Activated T-cell treated with anti-CD3 and anti-CD28 coated beads, Interleukin-2, amount 50 U/mL, for 4 hours (primary cell): ENCODE measurements at places on chromosomes 7 and 10. TPM values are rescaled to one million over a fixed set of nuclear protein-coding genes. Genes with fewer than 3 reads are reported as not detected.

DNA sequence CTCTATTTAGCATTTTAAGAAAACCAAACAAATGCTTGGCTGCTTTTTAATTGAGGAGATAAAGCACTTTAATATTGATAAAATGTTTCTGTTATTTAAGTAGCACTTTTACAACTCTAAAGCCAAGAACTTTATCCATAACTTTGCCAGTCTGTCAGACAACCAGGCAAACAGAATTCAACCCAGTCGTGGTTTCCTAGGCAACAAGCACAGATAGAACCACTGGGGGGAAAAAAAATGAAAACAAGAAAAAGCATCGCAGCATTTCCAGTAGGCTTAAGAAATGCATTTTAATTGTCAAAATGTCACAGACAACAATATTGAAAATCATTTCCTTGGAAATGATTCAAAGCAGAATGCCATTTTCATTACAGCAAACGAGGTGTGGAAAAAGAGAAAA lies 323.4 kb downstream of the PARD3 start:
- DNase-seq: no peak

DNA sequence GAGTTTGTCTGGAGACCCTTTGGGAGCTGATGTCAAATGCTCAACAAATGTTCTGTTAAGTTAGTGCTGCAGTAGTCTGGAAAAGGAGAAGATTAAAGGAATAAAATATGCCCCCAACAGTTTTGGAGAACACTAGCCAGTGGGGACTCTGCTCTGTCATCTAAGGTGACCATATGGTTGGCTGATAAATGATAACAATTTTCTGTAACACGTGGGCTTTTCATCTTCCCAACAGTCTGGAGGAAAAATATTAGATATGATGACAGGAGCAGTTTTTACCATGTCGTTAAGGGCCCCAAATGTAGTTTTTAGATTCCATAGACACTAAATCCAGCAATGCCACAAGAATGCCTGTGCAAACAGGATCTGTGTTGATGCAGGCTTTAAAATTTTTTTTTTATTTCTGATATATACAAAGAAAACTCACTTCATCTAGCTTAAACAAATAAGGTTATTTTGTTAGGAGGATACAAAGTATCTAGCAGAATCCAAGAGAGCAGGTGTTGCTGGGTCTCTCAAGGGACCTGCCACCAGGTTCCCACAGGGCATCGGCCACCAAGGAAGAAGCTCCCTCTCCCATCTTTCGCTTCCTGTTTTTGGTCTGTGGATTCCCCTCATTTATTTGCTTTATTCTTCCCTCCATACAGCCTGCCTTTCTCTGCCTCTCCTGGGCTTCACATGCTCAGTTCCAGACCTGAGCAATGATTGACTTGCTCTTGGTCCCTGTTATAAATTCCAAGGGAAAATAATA lies 6.2 kb upstream of the CFAP58 start:
- DNase-seq: no peak

DNA sequence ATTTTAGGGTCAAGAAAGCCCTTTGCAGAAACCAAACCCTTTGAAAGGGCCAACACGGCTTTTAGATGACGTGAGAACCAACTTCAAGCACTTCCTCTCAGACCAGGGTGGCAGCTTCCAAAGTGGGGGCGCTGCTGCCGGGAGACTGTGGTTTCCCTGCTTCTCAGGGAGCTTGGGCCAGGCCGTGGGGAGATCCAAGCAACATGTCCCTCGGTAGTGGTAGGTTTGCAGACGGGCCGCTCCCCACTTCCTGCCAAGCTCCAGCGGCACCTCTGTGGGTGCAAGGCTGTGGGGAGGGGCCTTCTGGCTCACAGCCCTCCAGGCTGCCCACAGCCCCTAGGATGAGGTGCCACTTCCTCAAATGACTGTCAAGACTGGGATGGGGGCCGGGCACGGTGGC lies 132.4 kb downstream of the FAM53B start:
- no peak for DNase-seq

DNA sequence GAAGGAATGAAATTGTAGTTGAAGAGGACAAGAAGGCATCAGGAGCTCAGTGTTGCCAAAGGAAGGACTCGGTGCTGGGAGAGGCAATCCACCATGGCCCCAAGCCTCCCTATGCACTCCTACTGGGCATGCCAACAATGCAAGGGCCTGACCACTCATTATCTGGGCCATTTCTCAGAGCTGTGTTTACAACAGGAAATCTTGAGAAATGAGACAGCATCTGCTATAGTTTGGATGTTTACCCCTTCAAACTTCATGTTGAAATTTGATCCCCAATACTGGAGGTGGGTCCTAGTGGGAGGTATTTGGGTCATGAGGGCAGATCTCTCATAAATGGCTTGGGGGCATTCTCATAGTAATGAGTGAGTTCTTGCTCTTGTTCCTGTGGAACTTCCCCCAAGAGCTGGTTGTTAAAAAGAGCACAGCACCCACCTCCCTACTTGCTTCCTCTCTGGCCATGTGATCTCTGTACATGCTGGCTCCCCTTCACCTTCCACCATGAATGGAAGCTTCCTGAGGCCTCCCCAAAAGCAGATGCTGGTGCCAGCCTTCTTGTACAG lies 50.8 kb upstream of the AOAH start:
- no peak for DNase-seq

DNA sequence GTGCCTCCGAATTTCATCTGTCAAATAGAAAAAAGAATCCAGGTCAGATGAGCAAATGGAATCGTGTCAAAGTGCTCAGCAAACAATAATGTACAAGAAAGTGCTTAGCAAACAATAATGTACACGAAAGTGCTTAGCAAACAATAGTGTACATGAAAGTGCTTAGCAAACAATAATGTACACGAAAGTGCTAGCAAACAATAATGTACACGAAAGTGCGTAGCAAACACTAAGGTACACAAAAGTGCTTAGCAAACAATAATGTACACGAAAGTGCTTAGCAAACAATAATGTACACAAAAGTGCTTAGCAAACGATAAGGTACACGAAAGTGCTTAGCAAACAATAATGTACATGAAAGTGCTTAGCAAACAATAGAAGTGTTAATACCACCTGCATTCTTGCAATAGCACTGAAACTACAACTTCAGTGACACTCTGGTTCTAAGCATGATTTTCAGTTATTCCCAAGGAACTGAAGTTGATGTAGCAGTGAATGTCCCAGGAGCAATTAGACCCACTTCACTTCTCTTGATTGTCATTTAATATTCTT lies 33.4 kb upstream of the MYL10 start:
- DNase-seq: no peak

DNA sequence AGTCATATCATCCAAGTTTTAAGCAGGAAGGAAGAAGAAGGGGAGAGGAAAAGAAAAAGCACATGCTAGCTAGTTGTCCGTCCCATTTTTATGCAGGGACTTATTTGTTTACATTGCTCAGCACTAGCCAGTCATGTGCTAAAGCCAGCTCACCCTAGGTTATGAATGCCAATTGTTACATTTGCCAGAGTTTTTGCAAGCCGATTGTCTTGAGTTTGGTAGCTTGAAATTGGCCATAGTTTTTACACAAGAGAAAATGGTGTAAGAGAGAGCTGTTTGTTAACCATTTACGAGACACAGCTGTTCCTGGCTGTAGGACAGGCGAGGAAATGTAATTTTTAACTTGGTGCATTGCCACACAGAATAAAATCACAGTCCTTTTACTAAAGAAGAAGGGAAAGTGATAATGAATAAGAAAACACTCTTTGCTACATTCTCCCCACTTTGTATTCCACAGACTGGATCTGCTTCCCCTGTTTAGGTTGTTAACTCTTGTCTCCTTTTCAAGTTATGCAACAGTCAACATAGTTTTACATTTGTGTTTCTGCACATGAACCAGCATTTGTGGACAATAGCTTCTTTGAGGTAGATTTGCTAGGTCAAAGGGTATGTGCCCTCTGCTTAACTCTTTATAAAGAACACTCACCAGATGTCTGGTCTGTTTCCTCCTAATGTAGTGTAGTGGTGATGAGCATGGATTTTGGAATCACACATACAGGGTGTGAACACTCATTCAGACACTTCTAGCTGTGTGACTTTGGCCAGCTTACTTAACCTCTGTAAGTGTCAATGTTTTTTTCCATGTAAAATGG lies 357.2 kb downstream of the LRMDA start:
- no peak for DNase-seq

DNA sequence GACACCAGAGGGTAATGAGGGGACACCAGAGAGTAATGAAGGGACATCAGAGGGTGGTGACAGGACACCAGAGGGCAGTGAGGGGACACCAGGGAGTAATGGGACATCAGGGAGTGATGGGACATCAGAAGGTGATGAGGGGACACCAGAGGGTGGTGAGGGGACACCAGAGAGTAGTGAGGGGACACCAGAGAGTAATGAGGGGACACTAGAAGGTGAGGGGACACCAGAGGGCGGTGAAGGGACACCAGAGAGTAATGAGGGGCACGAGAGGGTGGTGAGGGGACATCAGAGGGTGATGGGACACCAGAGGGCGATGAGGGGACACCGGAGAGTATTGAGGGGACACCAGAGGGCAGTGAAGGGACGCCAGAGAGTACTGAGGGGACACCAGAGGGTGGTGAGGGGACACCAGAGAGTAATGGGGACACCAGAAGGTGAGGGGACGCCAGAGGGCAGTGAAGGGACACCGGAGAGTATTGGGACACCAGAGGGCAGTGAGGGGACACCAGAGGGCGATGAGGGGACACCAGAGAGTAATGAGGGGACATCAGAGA lies 10.6 kb downstream of the NACAD start:
- no peak for DNase-seq

DNA sequence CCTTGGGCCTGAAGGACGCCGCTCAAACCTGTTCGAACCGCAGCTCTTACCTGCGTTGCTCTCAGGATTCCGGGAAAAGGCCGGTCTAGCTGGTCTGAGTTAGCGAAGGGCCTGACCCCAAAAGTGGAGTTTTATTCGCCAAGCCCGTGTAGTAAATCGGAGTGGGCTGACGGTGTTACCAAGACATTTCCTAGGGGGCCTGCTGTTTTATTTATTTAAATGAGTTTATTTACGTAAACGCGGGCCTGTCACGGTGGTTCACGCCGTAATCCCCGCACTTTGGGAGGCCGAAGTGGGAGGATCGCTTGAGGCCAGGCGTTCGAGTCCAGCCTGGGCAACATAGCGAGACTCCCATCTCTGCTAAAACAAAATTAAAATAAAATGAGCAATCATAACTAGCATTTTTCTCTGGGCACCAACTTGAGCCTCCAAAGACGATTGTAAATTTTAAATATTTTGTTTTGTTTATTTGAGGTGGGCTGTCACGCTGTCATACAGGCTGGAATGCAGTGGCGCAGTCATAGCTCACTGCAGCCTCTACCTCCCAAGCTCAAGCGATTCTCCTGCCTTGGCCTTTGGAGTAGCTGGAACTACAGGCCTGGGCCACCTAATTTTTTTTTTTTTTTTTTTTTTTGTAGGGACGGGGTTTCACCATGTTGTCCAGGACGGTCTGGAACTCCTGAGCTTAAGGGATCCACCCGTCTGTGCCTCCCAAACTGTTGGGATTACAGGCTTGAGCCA lies 903 bp downstream of the ZNF655 start:
- no peak for DNase-seq

The NME8 gene
- not detected for total RNA-seq

DNA sequence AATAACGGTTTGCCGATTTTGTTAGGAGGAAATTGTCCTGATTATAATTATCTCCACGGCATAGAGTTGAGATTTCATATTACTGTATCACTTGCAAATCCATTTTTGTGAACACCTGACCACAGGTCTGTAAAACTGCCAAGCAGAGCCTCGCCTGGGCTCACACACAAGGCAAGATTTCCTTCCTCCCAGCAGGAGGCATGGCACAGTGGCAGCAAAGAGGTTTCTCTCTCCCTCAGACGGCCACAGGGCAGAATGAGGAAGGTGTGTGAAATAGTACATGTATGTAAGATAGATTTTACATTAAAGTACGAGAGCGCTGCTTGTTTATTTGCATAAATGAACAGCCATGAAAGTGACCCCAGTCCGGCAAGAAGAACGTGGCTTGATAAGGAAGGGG lies 130.1 kb downstream of the CELF2 start:
- no peak for DNase-seq
